ENCODE measurements at places on chromosomes 3 and 15. TPM values are rescaled to one million over a fixed set of nuclear protein-coding genes. Genes with fewer than 3 reads are reported as not detected.

The SNTN gene
- total RNA-seq, result not detected

The EPHB3 gene
- total RNA-seq, result 1.6 TPM

The TEX55 gene
- not detected for total RNA-seq

The CADPS gene
- under 0.01 TPM for total RNA-seq

The SCN11A gene
- under 0.01 TPM for total RNA-seq

The SLC28A1 gene
- not detected for total RNA-seq

The ETV5 gene
- total RNA-seq, result 0.42 TPM

The FOXL2NB gene
- total RNA-seq, result under 0.01 TPM

The SIDT1 gene
- 38.5 TPM for total RNA-seq

The FAN1 gene
- 8.7 TPM for total RNA-seq

The IMP3 gene
- 59.2 TPM for total RNA-seq

The NR2E3 gene
- total RNA-seq, result not detected

The ITPR1 gene
- 116 TPM for total RNA-seq

The DNAJA4 gene
- total RNA-seq, result 22.0 TPM

The P3H2 gene
- 0.84 TPM for total RNA-seq

The GORASP1 gene
- 17.9 TPM for total RNA-seq

The PRR23B gene
- total RNA-seq, result not detected

The COL7A1 gene
- 0.10 TPM for total RNA-seq

The RETNLB gene
- total RNA-seq, result not detected

The IL17RC gene
- 2.7 TPM for total RNA-seq

The DUOXA2 gene
- not detected for total RNA-seq

The SEMA3G gene
- 0.31 TPM for total RNA-seq

The CCR9 gene
- 0.94 TPM for total RNA-seq

The PLCB2 gene
- total RNA-seq, result 61.7 TPM

The PHC3 gene
- total RNA-seq, result 152 TPM

The RSRC1 gene
- 36.1 TPM for total RNA-seq

The GOLGA8S gene
- total RNA-seq, result 0.10 TPM

The ABI3BP gene
- total RNA-seq, result 0.10 TPM

The UBAP1L gene
- 2.5 TPM for total RNA-seq

The MUSTN1 gene
- 2.1 TPM for total RNA-seq

The TGM5 gene
- not detected for total RNA-seq

Data from mononuclear cell (primary cell).